ENCODE measurements at places on chromosomes 16 and 17.

- DNase-seq: no peak
Observed at GRCh38 chr16:30882429-30883310, 11.2 kb downstream of the BCL7C start.

- peak; percentile 86 for DNase-seq
Observed at GRCh38 chr17:28599311-28600184, 723 bp upstream of the SPAG5 start.

GRCh38 chr17:7177954-7178477 is 1.2 kb downstream of the ASGR1 start:
- DNase-seq: no peak

GRCh38 chr17:77325577-77326075 is 184.9 kb downstream of the SEC14L1 start:
- no peak for DNase-seq

GRCh38 chr16:83781-84615 is 6.0 kb downstream of the MPG start:
- DNase-seq: no peak

DNA sequence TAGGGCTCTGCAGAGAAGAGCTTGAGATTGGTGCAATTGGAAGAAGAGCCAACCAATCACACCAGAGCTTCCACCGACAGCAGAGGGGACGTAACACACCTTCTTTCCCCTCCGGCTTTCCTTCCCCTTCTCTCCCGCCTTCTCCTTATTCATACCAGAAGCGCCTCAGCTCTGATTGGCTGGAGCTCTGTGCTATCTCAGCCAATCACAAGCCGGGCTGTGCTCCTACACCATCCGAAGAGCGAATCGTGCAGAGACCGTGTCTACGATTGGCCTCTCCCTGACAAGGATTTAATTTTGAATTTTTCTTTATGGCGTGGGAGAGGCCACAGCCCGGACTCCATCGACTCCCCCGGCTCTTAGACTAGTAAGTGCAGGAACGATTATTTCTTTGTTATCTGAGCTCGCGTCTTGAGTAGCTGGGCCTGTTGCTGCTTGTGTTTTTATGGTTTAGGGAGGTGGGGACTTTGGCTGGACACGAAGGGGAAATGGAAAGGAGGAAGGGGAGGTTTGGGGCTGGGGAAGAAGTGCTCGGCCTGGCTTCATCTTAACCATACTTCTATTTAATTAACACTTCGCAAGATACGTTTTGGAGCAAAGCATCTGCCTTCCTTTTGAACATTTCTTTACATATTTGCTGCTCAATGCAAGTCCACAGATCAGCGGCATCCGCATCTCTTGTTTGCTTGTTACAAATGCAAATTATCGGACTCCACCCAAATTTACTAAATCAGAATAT is at the start of gene PRR11:
PRR11 (plus strand) TSS at position 308 of the 739 bp plus-strand sequence. CDS start 14,007 bp downstream, outside the sequence.
- peak; percentile 100 for DNase-seq

DNA sequence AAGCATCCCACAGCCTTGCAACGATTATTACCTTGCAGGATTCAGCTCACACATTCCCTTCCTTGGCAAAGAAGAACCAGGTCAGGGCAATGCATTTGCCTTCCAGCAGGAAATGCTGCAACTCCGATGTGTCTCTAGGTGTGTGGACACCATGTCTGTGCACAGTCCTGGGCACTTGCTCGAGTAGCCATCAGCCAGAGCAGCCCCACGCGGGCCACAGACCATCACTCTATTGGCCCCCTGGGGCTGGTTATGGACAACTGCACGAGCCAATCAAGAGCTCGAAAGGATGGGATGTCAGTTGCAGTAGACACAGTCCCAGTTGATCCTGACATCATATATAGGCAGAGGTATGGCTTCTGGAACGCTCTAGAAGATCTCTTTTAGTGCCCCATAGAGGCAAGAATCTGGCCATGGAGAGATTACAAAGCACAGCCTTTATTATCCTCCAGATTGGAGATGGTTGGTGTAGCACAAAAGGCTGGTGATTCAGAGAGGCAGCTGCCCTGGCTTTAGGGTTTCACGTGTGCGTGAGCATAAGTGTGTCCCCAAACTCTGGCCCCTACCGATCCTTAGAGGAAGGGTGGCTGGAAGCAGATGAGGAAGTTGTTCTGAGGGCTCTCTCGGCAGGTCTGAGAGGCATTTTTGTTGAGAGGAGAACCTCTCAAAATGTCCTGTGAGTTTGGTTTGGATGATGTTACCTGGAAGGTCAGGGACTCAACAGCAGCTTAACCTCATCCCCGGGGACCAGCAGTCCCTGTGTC is 403.8 kb downstream of the SEC14L1 start:
- DNase-seq: no peak

GRCh38 chr17:66684731-66685130 is 150.2 kb upstream of the CACNG5 start:
- no peak for DNase-seq

DNA sequence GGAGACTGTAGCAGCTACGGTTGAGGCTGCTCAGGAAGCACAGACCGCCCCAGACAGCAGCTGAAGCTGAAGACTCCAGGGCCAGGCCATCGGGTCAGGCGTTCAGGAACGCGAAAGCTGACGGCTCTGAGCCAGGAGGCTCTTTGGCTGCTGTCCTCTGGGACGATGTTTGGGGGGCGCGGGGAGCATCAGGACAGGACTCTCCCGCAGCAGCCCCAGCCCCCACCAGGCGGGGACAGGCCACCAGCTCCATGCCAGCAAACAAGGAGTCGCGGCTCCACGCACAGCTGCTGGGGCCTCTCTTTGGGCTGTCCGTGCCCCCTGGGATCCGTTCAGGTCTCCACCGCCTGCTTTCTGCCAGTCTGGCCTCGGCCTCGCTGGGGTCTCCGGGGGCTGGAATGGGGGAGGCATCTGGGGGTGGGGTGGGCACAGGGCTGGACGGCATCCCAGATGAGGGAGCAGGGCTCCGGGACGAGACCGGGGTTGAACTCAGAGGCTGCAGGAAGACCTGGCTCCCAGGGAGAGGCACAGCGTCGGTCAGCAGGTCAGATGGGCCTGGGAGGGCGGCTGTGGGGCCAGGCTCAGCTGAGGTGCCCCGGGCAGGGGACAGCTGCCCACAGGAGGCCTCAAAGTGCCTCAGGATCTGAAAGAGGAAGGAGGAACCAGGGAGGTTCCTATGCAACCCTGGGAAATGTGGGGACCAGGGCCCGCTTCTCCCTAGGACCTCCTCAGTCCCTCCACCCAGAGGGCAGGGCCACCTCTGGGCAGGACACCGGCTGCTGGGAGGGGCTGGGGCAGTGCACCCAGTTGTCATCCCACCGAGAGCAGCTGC is 6.3 kb upstream of the CEP131 start:
- DNase-seq: no peak

GRCh38 chr16:379961-380761 is 1.6 kb downstream of the PGAP6 start:
- no peak for DNase-seq

GRCh38 chr16:3328643-3329042 is 23.3 kb downstream of the ZNF75A start:
- DNase-seq: no peak

DNA sequence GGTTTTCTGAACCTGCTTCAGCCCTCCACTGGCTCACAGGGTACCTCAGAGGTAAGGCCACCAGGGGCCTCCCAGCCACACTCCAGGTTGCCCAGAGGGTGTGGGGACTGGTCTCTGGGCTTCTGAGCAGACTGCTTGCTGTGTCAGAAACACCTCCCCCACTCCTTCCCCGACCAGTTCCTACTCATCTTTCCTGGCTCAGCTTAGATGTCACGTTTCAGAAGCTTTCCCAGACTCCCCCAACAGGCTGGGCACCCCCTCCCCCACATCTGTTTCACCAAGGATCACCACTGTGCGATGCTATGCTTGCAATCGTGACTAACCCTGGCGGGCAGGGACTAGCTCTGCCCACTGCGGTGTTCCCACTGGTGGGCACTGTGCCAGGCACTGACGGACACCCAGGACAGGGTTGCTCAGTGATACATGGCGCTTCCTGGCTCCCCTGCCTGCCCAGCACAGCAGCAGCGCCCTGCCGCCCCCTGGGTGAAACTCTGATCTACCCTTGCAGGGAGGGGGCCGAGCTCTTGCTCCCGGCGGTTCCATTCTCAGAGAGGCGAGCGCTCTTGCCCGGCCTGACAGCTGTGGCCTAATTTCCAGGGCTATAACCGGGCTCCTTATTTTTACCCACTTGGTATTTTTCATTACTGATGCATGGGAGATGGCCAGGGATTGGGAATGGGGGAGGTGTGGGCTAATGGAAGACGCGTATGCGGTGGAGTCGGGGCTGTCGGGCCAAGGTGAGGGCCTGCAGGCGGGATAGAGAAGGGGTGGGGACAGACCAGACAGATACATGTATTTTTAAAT is 29.4 kb upstream of the MTSS2 start:
- DNase-seq: no peak

DNA sequence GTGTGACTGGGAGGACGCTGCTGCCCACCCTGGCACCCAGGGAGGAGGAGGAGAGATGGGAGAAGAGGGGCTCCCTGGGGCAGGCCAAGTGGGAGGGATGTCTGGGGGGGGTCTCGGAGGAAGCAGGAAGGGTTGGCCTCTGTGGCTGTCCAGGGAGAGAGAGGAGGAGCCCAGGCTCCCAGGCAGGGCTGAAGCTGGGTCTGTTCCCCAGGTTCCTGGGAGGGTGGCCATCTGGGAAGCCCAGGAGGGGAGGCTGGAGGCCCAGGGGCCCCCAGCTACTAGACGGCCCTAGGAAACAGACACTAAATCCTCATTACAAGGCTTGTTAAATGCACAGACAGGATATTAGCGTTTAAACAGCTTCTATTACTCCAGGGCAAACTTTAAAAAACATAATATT is 139.8 kb downstream of the ENGASE start:
- no peak for DNase-seq

DNA sequence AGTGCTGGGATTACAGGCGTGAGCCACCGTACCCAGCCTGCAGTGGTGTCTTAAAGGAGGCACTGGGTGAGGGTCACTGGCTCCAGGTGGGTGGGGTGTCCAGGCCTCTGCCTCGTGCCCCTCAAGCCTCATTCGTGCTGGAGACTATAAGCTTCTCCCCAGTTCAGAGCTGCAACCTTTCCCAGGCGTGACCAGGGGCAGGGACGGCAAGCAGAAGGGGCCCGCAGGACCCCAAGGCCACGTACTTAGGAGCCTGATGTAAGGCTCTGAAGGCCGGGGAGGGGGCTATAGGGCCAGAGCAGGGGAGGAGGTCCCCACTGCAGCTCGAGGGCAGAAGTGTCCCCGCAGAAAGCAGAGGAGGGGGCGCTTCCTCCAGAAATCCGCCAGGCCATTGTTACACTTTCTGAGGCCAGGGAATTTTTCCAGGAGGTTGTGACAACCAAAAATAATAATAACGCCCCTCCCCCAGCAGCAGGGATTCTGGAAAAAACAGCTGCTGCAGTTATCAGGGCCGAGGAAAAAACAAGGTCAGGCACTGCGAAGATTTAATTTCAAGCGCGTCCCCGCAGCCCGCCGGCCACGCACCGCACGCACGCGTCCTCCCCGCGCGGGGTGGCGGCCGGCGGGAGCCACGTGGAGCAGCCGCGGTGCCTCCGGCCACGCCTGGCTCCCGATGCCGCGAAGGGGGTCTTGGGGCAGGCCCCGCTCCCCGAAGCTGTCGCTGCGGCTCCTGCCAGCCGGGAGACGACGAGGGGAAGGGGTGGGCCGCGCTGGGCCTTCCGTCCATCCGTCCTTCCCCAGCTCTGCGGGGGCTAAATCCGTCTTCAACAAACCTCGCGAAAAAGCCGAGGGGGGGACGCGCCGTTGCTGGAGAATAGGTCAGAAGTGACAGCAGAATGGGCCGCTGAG is 45.8 kb upstream of the SLC38A10 start:
- no peak for DNase-seq
